ENCODE measurements at places on chromosomes 13 and 19. TPM values are rescaled to one million over a fixed set of nuclear protein-coding genes. Genes with fewer than 3 reads are reported as not detected.

Gene ERICH4
- not detected for total RNA-seq

Gene PSG5
- 50.7 TPM for total RNA-seq

Gene CGB3
- not detected for total RNA-seq

Gene KLK12
- total RNA-seq = not detected

Gene PSPN
- total RNA-seq = 0.54 TPM
